ENCODE measurements at places on chromosomes 6 and 20. TPM values are rescaled to one million over a fixed set of nuclear protein-coding genes. Genes with fewer than 3 reads are reported as not detected.

LCA5 gene
- total RNA-seq: 3.3 TPM

GRM4 gene
- 24.4 TPM for total RNA-seq

DPPA5 gene
- 7.0 TPM for total RNA-seq

ULBP1 gene
- total RNA-seq: 1.0 TPM

SLCO4A1 gene
- total RNA-seq: 38.3 TPM

SOX18 gene
- 0.21 TPM for total RNA-seq

HLA-DMB gene
- 1.3 TPM for total RNA-seq

DNA sequence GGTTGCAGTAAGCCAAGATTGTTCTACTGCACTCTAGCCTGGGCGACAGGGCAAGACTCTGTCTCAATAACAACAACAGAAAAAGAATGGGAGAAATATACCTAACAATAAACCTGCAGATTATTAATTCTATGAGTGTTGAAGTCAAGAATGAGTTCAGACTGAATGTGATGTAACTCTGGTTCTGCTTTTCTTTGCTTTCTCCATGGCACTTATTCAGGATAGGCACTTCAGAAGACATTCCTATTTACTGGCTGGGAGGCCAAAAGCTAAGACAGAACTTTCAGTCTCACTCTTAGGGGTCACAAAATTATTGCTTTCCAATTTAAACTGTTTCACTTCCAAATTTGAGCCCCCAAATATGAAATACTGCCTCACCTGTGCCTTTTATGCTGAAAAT lies 15.7 kb upstream of the PRIM2 start:
- H3K27me3 ChIP-seq: no peaks in the 10 kb centered on the region
- no peak overlapping the region for H3K27ac ChIP-seq
- DNase-seq: no peak
- no peaks in the 10 kb centered on the region for H3K4me1 ChIP-seq

DNA sequence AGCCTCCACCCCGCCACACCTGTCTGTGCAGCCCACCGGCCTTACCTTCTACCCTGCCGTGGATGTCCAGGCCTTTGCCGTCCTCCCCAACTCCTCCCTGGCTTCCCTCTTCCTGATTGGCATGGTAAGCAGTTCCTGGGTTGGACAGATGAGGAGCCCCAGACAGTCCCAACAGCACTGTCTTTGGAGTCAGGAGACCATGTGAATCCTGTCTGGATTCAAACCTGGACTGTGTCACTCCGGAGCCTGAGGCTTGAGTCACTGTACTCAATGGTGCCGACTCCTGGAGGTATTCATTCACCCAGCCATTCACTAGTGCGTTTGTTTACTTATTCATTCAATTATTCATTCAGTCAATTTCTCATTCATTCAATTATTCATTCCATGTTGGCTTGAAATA lies 20.0 kb upstream of the LBP start:
- no peak for DNase-seq
- no peak overlapping the region for H3K4me3 ChIP-seq
- H3K27ac ChIP-seq: no peak overlapping the region
- H3K4me1 ChIP-seq: no peaks in the 10 kb centered on the region
- no peaks in the 10 kb centered on the region for H3K27me3 ChIP-seq
- H3K36me3 ChIP-seq: no peaks in the 10 kb centered on the region

DNA sequence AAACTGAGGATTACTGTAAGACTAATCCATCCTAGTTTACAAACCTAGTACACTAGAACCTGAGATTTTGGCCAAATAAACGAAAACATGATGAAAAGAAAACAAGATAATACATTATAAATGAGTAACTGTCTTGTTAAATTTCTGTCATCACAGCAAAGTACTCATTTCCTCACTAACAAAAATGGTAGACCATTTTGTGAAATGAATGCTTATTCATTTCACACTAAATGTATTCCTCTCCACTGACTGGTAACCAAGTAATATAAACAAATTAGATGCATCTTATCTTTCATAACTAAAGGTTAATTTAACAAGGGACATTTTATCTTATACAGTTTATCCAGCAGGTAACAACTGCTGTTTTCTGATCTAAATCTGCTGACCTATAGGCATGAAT lies 143.7 kb downstream of the REV3L start:
- H3K27ac ChIP-seq: no peak overlapping the region

DNA sequence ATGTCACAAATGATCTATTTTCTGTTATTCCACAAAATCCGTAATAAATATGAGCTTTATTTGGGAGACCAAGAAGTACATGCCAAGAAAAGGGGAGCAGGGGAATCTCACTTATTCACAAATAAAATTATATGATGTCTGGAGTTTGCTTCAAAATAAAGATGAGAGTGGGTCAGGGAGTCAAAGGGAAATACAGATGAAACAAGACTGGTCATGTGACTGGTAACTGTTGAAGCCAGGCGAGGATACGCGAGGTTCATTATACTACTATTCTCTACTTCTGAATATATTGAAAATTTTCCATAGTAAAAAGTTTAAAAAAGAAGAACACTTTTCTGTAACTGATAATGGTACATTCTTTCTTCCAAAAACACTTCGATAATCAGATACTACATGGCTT lies 14.6 kb downstream of the EPB41L2 start:
- no peak for DNase-seq
- no peaks in the 10 kb centered on the region for H3K4me1 ChIP-seq
- no peaks in the 10 kb centered on the region for H3K27me3 ChIP-seq
- no peak overlapping the region for H3K4me3 ChIP-seq
- no peaks in the 10 kb centered on the region for H3K36me3 ChIP-seq

DNA sequence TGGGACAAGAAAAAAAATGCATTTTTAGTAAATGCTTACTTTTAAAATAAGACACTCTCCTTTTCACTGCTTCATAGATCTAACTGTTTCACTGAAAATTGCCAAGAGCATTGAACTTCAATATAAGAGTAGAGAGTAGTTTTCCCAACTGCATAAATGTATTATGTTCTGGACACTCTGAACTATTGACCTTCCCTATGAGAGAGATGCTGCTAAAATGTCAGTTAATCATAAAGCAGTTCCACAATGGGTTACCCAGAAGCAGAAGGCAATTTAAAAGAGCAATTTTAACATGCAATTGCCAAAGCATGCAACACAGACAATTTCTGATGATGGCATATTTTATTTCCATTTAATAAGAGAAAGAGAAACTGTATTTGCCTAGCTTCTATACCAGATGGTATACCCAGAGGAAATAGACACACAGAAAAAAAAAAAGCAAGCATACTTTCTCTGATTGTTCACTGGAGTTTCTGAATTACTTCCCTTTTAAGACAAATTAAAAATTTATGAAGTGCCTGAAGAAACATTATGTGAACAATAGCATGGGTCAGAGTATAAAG lies 279.1 kb upstream of the THEMIS start:
- peaks cover 5% of the 10 kb centered on the region for H3K4me1 ChIP-seq
- H3K27me3 ChIP-seq: no peaks in the 10 kb centered on the region
- no peaks in the 10 kb centered on the region for H3K36me3 ChIP-seq
- no peak for DNase-seq

- no peaks in the 10 kb centered on the region for H3K4me1 ChIP-seq
- no peaks in the 10 kb centered on the region for H3K27me3 ChIP-seq
- H3K4me3 ChIP-seq: no peak overlapping the region
These were observed 224.2 kb downstream of the CLIC5 start for GRCh38 chr6:45791211-45792168.

DNA sequence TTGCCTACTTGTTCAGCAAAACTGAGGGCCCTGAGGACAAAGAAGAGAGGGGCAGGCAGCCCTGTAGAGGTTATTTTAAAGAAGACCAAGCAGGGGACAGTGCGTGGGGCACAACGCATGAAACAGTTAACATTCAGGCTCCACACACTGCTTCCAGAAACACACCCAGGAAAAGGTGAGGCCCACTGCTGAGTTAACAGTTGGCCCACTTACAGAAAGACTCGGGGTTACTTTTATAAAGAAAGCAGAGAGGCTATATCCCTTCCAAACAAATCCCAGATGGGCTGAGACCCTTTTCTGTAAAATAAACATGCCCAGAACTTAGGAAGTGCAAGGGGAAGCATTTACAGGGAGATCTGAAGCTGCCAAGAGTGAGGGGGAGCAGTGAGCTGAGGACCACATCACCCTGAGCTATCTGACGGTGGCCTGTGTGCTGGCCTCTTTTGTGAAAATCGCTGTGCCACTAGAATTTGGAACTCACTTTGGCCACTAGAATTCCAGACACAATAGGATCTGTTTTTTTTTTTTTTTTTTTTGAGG lies 49.8 kb upstream of the SSTR4 start:
- H3K4me3 ChIP-seq: no peak overlapping the region
- no peaks in the 10 kb centered on the region for H3K4me1 ChIP-seq
- no peaks in the 10 kb centered on the region for H3K36me3 ChIP-seq
- DNase-seq: no peak

GRCh38 chr20:22471156-22471836 lies 113.1 kb downstream of the FOXA2 start:
- no peaks in the 10 kb centered on the region for H3K27me3 ChIP-seq
- H3K36me3 ChIP-seq: no peaks in the 10 kb centered on the region
- no peak overlapping the region for H3K4me3 ChIP-seq

DNA sequence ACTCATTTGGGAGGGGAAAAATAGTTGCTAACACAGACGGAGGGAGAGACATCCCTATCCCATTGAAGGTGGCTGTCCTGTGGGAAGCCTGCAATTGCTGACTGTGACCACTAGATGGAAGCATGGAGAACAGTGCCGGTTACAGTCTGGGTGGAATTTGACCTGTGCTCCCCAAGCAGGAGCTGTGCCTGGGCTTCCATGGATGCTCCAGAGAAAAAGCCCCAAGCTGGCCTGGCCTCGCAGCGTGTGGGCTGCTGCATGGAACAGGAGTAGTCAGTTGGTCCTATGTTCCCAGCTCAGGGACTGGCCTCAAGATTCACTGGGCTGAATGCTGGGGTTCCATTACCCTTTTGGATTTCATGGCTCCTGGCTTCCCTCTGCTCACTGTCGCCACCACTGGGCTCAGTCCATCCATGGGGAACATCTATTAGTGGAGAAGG lies 116.3 kb upstream of the CHD6 start:
- H3K4me1 ChIP-seq: no peaks in the 10 kb centered on the region
- H3K4me3 ChIP-seq: no peak overlapping the region
- DNase-seq: peak; percentile 78

DNA sequence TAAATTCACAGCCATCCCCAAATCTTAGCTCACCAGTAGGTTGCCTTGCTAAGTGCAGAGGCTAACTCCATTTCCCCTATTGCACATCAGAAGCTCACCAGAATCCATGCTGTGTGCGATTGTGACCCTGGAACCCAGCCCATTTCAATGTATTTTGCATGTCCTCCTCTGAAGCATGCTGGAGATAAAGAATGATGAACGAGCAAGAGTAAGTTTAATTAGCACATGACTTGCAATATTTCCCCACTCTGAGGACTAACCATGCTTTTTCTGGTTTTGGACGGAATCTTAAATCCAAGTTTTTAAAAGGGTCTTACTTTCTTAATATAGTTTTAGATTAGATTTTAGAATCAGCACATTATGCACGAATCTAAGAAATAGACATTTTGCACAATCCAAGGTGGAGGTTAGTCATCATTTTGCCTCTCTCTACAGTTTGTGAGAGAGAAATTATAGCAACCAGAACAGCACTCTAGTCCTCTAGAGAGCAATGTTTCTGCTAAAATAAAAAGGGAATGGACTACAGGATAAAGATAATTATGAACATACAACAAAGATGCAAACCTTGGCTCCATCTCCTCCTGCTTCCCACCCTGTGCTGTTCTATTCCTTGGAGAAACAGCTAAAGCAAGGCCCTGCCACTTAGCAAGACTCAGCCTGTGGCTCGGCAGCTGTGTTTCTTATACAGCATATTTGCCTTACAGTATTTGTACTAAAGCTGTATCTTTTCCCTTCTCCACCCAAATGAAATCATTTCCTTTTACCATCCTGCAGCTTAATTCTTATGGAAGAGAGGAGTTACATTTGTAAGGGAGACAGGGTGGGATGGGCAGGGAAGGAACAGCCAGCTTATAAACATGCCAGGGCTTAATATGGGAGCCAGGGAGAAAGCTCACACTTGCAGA lies 24.9 kb upstream of the LAMA4 start:
- no peaks in the 10 kb centered on the region for H3K4me1 ChIP-seq
- H3K27me3 ChIP-seq: no peaks in the 10 kb centered on the region
- no peaks in the 10 kb centered on the region for H3K36me3 ChIP-seq

- H3K36me3 ChIP-seq: no peaks in the 10 kb centered on the region
- no peak for DNase-seq
- H3K27ac ChIP-seq: peak overlapping the region; percentile 65
- H3K27me3 ChIP-seq: no peaks in the 10 kb centered on the region
- H3K4me1 ChIP-seq: peaks cover 31% of the 10 kb centered on the region
These were observed 3.5 kb downstream of the NUP153 start for GRCh38 chr6:17703256-17703694.

GRCh38 chr6:6784514-6785162 lies 196.1 kb downstream of the LY86 start:
- DNase-seq: no peak
- H3K4me3 ChIP-seq: no peak overlapping the region
- no peaks in the 10 kb centered on the region for H3K36me3 ChIP-seq
- H3K27ac ChIP-seq: no peak overlapping the region

GRCh38 chr6:106628658-106629102 lies 618 bp downstream of the RTN4IP1 start:
- no peak for DNase-seq
- no peaks in the 10 kb centered on the region for H3K27me3 ChIP-seq
- no peaks in the 10 kb centered on the region for H3K36me3 ChIP-seq
- peak overlapping the region; percentile 86 for H3K4me3 ChIP-seq

- DNase-seq: no peak
- no peaks in the 10 kb centered on the region for H3K36me3 ChIP-seq
- H3K27me3 ChIP-seq: no peaks in the 10 kb centered on the region
- H3K27ac ChIP-seq: no peak overlapping the region
- no peaks in the 10 kb centered on the region for H3K4me1 ChIP-seq
These were observed 52.8 kb downstream of the FOXC1 start for GRCh38 chr6:1662534-1662933.

DNA sequence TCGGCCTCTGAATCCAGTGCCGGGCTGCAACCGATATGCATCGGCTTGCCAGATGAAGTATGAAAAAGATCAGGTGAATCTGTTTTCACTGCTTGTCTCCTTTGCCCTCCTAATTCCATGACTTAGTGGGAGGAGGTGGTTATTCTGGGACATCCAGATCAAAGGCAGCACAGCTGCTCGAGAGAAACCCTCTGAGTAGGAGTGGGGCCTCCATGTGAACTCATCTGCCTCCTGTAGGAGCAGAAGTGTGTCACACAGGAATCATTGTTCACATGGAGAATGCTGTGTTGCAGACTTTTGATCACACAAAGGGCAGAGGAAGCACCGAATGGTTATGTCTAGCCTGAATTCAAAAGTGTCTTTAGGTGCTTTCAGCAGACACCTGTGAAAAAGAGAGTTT lies 73.1 kb upstream of the SLC22A1 start:
- no peaks in the 10 kb centered on the region for H3K27me3 ChIP-seq
- H3K36me3 ChIP-seq: peaks cover 60% of the 10 kb centered on the region
- H3K27ac ChIP-seq: no peak overlapping the region
- no peaks in the 10 kb centered on the region for H3K4me1 ChIP-seq
- H3K4me3 ChIP-seq: no peak overlapping the region

DNA sequence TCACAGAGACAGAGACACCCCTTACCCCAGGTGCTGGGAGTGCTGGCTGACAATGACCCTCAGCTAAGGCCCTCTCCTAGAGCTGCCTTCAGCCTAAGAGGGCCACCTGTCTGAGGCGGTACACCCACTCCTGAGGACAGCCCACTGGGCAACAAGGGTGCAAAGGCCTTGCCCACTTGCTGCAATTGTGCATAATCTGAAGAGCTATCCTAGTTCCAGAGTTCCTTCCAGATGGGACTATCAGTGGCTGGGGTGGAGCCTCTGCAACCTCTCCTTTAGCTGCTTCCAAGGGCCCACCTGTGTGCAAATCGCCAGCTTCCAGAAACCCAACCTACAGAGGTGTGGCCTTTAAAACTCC lies 87.5 kb downstream of the PREX1 start:
- no peaks in the 10 kb centered on the region for H3K4me1 ChIP-seq
- H3K4me3 ChIP-seq: no peak overlapping the region
- no peak overlapping the region for H3K27ac ChIP-seq
- H3K27me3 ChIP-seq: no peaks in the 10 kb centered on the region
